Cardiac muscle cell (in vitro differentiated cells and primary cell): ENCODE measurements at places on chromosomes 3 and 15. TPM values are rescaled to one million over a fixed set of nuclear protein-coding genes. Genes with fewer than 3 reads are reported as not detected.

- DNase-seq: peak; percentile 64
Observed at GRCh38 chr3:11718637-11719405, 75.1 kb upstream of the VGLL4 start.

DNA sequence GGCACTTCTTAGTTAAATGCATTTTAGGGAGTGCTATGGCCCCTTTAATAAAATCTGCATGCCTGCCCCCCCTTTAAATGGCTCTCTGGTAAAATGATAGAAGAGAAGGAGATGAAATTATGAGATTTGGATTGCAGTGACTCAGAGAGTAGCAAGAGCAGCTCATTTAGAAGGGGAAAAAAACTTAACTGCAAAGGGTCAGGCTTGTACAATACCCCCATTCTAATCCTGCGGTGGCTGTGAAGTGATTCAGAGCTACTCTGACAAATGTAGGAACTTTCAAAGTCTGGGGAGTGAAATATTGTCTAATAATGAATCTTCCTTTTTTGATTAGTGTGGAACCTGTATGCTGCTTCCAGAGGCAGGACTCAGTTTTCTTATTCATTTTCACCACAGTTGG, 44.1 kb upstream of the TBC1D23 start:
- DNase-seq: no peak

GRCh38 chr3:113533534-113533892, 1.2 kb downstream of the SIDT1 start:
- DNase-seq: no peak

The SLC9C1 gene
- 0.12 and 0.22 TPM in 2 replicates for polyA plus RNA-seq

The EMC7 gene
- 116 and 145 TPM in 2 replicates for polyA plus RNA-seq

DNA sequence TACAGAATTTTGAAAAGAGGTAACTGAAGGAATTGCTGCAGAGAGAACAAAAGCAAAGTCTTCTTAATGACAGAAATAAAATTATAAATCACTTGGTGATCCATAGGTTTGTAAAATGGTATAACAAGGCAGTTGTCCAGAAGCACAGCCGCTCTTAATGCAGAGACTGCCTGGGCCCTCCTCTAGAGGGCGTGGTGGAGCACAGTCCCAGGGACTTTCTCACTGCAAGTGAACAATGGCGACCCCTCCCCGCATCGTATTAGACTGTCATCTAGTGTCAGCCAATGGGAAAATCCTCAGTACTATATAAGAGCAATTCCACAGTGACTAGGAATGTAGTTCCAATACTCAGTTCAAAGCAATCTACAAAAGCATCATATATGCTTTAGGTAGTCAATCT, 26.4 kb upstream of the ZBED2 start:
- DNase-seq: peak; percentile 28

- DNase-seq: no peak
Observed at GRCh38 chr15:35507932-35508638, 37.9 kb downstream of the DPH6 start.

GRCh38 chr3:58021962-58022361, 13.7 kb downstream of the FLNB start:
- no peak for DNase-seq

The RASGRF1 gene
- polyA plus RNA-seq: not detected in 2 replicates

GRCh38 chr15:59591356-59591755, 20.2 kb upstream of the GCNT3 start:
- no peak for DNase-seq

- DNase-seq: no peak
Observed at GRCh38 chr15:39860200-39860599, 59.9 kb downstream of the GPR176 start.

The P3H2 gene
- polyA plus RNA-seq: 56.8 and 72.8 TPM in 2 replicates

DNA sequence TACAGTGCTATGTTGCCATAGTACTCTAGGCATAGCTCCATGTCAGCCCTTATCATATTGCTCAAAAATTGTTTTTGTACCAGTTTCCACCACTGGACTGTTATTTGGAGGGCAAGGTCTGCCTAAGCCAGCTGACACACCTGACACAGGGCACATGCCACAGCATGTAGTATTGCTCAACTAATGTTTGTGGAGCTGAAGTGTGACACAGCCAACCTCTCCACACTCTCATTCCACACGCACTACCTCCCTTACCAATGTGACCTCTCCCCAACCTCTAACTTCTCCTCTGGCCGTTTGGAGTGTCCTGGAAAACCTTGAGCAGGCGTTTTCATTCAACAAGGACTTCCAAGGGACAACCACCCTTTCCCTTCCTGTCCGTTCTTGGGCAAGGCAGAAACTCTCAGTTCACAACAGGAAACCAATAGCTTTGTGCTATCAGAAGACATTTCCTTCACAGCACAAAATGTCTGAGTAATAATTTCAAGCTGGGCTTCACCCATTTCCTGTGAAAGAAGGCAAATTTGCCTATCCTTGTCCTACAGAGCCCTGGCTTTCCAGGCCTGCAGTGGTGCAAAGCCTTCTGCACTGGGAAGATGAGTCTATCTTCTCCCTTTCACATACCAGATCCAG, 38.4 kb downstream of the TLNRD1 start:
- peak; percentile 48 for DNase-seq

DNA sequence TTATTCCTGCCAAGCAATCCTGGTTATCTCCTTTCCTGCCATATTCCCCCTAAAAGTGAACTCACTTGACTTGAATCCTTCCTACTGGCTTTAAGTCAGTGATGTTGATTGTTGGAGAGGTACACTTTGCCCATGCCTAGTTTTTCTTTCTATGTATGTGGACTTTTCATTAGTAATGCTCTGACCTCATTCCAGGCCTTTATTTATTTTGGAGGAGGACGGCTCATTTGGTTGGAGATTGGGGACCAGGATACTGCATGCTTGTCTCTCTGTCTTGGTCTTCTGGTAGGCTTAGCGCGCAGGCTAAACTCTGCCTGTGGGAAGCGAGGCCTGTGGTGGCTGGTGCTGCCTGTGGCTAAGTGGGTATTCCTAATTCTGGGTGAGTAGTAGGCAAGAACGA, 29.1 kb upstream of the MTMR10 start:
- DNase-seq: no peak

The CHST14 gene
- 22.1 and 26.0 TPM in 2 replicates for polyA plus RNA-seq

DNA sequence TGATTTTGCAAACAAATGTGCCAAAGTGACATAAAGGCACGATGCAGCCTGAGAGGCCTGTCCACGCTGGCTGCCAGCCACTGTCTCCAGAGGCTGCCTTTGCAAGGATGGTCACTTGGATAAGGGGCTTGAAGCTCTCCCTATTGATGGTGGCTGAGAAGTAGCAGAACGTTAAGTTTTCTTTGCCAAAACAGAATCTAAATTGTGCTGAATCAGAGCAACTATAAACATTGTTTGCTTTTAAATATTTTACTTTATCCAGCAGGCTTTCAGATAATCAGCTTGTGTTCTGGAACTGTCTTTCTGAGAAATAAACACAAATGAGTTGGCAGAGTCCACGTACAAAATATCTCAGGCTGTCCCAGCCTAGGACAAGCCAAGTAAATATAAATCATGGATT, 23.8 kb upstream of the CNBP start:
- no peak for DNase-seq

The MYL3 gene
- polyA plus RNA-seq: 2,590 and 3,027 TPM in 2 replicates

DNA sequence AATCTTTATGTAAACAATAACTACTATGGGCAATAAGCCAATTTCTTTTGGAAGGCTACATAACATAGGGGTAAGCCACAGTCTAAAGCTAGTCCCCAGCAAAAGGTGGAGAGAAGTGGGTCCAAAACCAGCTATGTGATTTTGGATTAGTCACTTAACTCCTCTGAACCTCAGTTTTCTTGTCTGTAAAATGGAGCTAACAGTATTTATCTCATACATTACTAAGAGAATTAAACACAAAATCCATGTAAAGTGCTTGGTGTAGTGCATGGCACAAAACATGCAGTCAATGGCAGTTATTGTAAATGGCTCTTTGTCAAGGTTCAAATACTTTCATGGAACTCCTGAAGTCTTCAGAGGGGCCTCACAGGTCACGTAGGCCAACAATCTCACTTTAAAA, 13.3 kb downstream of the RFT1 start:
- no peak for DNase-seq
